Hematopoietic multipotent progenitor cell treated with erythropoietin and hydrocortisone succinate and interleukin-3 and kit ligand, for 17 days (in vitro differentiated cells): ENCODE measurements at places on chromosomes 7 and 10.

DNA sequence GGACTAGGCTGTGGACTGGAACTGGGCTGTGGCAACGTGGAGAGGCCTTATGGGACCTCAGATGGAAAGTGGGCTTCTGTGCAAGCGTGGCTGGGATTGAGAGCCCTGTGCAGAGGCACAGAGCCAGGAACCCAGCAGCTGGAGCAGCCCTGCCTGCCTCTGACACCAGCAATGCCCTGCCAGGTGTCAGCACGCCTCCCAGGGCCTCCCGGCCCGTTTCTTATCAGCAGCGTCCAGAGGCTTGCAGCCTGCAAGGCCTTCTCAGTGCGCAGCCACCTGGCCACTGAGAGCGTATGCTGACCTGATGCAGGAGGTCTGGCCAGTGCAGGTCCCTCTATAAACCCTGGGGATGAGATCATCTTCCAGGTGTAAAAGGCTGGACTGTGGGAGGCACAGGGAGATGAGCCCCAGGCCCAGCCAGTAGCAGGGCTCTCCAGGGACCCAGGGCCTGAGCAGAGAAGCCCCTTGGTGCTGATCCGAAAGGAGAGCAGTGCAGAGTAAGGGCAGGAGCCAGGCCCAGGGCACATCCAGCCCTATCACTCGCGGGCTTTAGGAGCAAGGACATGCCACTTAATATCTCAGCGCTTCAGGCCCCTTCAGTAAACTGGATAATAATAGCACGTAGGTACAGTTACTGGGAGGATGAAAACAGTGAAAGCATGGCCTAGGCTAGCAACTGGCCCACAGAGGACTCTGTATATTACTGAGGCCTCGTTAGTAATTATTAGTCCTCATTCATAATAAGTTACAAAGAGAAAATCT lies 38.8 kb upstream of the ANTXRL start:
- DNase-seq = no peak

- no peak for DNase-seq
Observed at GRCh38 chr7:16999541-17000267, 117.9 kb upstream of the AGR3 start.

DNA sequence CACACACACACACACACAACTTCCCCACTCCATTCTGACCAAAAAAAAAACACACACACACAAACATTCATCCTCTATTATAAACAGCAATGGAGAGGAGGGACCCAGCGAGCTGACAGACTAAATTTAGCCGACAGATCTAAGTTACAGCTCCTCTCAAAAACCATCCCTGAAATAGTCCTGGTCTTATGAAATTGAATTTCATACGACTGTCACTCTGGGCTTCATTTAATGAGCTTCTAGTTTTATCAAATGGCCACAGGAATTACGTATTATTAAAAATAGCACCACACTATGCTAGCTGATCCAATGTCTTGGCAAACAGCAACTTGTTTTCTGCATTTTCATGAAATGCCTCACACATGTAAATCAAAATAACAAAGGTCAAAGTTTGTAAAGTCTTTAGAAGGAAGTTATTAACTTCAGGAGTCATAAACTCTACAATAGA lies 131.3 kb upstream of the ASAH2 start:
- DNase-seq = no peak

DNA sequence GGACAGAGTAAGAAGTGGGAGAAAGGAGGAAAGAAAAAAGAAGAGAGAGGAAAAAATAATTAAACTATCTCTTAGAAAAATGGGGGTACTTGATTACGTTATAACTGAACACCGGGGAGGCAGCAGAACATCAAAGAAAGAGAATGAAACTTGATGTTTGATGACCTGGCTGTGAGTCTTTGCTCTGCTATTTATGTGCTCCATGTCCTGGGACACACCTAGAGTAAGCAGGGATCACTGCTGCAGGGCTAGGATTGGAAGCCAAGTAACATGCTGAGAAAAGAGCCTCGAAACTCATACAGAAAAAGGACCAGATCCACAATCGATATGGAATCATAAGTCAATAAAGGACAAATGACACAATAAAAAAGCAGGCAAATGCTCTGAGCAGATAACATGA lies 56.7 kb upstream of the COL13A1 start:
- no peak for DNase-seq

GRCh38 chr7:4882169-4883032 lies 1.1 kb downstream of the RADIL start:
- DNase-seq = no peak

GRCh38 chr7:95874541-95875265 lies 102.3 kb downstream of the DYNC1I1 start:
- no peak for DNase-seq

GRCh38 chr7:132455378-132455777 lies 120.9 kb downstream of the PLXNA4 start:
- no peak for DNase-seq
